Smooth muscle cell of the umbilical artery (primary cell): ENCODE measurements at places on chromosomes 5 and 9. TPM values are rescaled to one million over a fixed set of nuclear protein-coding genes. Genes with fewer than 3 reads are reported as not detected.

SPINK13 gene
- not detected in 2 replicates for total RNA-seq

PCDHA1 gene
- total RNA-seq = under 0.01 and 0.09 TPM in 2 replicates

SPACA9 gene
- 2.4 and 2.5 TPM in 2 replicates for total RNA-seq

SLC2A6 gene
- total RNA-seq = 33.1 and 38.3 TPM in 2 replicates

ADRB2 gene
- total RNA-seq = 0.18 and 0.30 TPM in 2 replicates

GABBR2 gene
- 0.55 and 0.89 TPM in 2 replicates for total RNA-seq

DNM1 gene
- 9.5 and 14.2 TPM in 2 replicates for total RNA-seq

TNC gene
- 193 and 206 TPM in 2 replicates for total RNA-seq

CCDC192 gene
- not detected in 2 replicates for total RNA-seq

TMEM232 gene
- 1.7 and 3.9 TPM in 2 replicates for total RNA-seq

TNFSF8 gene
- total RNA-seq = not detected in 2 replicates

PLGRKT gene
- total RNA-seq = 11.0 and 12.6 TPM in 2 replicates

KIAA0825 gene
- 3.1 and 5.0 TPM in 2 replicates for total RNA-seq

COL5A1 gene
- 1,286 and 1,941 TPM in 2 replicates for total RNA-seq

NUTM2G gene
- total RNA-seq = not detected in 2 replicates

SPATA31D4 gene
- total RNA-seq = not detected in 2 replicates

GABRP gene
- total RNA-seq = not detected in 2 replicates

GPR150 gene
- under 0.01 and 0.28 TPM in 2 replicates for total RNA-seq

CCL27 gene
- 0.14 and 0.59 TPM in 2 replicates for total RNA-seq

NDUFS6 gene
- 26.4 and 29.9 TPM in 2 replicates for total RNA-seq

OTP gene
- not detected in 2 replicates for total RNA-seq

DRD1 gene
- total RNA-seq = under 0.01 TPM in 1 of 2 replicates, not detected in the other

THOC3 gene
- 27.3 and 58.2 TPM in 2 replicates for total RNA-seq

ADCY2 gene
- 0.05 TPM in 1 of 2 replicates, not detected in the other for total RNA-seq

FGFR4 gene
- total RNA-seq = 0.59 and 2.6 TPM in 2 replicates

PCDH12 gene
- total RNA-seq = under 0.01 and 0.05 TPM in 2 replicates

C9orf153 gene
- 0.30 and 1.1 TPM in 2 replicates for total RNA-seq

SPINK14 gene
- total RNA-seq = not detected in 2 replicates
